ENCODE measurements at places on chromosomes 3 and 15.

- no peak for DNase-seq
Measured at GRCh38 chr3:72659596-72659995, 188.6 kb downstream of the SHQ1 start.

- no peak for DNase-seq
Measured at GRCh38 chr15:32030795-32031194, 480 bp downstream of the CHRNA7 start.

DNA sequence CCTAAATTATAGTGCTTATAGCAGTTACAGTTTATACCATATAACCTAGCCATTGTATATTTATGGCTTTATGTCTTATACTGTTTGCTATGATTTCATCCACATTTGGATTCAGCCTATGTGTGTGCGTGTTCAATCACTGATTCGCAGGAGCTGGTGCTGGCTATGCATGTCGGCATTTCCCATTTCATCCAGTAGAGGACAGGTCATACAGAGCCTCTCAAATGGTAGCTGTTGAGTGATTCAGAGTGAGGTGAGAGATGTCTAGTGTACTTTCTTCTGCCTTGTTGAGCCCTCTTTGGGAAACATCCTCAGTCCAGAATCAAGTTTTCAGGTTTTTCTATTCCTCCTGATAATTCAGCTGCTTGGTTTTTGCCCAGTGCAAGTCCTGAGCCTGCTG is 76.1 kb downstream of the FRMD4B start:
- DNase-seq, result no peak

GRCh38 chr3:142889212-142890014 is 530 bp upstream of the PCOLCE2 start:
- no peak for DNase-seq

DNA sequence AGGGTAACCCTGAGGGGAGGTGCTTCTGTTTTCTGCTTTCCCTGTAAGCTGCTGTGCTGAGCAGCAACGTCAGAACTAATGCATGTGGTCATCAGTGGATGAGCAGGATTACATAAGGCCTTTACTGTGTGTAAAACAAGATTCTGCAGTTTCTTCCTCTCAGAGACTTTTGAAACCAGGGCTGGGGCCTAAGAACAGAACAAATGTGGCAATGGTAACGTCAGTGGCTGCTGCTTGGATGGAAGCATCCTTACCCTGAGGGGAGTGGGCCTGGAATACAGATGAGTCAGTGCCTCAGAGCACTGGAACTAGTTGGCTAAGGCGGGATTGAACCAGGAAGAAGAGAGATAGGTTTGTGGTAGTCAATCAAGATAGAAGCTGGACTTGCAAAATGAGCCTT is 180.2 kb upstream of the KCNH8 start:
- DNase-seq, result no peak

DNA sequence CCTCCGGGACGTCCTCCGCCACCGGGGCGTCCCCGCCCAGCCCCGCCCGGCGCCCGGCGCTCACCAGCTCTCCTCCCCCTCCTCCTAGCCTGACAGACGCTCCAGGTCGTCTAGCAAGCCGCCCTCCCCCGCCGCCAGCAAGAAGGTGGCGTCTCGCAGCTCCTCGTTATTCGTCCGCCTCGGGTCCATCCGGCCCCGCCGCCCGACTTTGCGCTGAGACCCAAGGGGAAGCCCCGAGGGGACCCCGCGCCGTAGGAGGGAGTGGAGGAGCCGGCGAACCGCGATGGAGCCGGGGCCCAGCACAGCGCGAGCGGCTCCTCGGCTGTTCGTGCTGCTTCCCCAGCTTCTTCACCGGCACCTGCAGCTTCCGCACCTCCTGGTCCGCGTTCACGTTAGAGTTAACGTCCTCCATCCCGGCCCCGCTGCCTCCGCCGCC is 26.3 kb upstream of the MTHFS start:
- no peak for DNase-seq

DNA sequence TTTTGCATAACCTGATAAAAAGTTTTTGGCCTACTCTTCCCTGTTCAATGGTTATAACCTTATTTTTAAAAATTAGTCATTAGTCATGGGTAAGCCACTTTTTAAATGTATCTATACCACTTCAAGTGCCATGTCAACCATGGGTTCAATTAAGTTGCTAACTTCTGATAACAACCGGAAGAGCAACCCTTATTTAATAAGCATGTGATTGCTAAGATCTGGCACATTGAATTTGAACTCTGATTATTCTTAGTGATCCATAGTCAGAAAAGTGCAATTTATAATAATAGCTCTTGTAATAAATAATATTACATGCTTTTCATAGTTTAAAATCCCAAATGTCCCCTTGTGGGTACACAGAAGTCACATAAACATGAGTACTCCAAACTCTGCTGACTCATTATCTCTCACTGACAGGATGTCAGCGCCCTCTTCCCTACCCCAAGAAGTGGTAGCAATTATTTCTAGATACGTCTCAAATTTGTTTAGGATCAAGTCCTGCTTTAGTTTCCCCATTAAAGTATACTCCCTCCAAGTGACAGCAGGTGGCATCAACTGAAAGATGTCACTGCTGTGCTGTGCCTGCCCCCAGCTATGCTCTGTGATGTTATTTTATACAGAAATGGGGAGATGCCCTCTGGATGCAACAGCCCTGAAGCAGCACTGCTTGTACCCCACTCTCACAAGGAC is 18.6 kb downstream of the SAMD7 start:
- DNase-seq, result no peak

DNA sequence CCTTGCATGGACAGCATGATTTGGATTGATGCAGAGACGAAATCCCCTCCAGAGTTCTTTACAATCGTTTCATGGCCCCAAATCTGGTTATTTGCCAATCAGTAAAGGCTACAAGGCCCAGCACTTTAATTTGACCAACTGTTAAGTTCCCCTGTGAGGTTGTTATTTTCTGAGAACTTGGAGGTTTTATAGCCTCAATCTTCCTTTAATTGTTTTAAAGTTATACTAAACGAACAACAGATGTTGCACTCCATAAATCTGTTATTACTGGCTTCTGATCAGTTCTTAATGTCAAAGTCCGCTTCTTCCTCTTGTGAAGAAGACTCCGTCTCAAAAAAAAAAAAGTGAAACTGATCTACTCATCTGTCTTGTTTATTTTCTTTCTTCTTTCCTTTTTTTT is 30.8 kb downstream of the LARP6 start:
- DNase-seq, result no peak

- DNase-seq, result no peak
Measured at GRCh38 chr3:174540116-174540908, 318.8 kb upstream of the NAALADL2 start.

DNA sequence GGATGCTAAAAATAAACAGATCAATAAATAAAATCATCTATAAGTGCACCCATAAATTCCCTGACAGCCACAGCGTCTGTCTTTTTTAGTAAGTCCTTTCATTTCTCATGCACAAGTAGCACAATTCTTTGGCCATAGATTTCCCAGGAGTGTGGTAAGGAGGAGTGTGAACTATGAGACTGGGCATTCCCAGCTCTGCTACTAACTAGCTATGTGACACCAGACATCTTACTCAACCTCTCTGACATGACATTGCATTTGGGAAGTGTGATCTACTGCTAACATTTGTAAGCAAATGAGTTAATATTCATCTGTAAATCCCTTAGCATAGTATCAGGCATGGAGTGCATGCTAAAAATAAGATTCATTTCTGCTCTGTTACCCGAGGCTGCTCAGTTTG is 301.7 kb downstream of the NTRK3 start:
- no peak for DNase-seq

DNA sequence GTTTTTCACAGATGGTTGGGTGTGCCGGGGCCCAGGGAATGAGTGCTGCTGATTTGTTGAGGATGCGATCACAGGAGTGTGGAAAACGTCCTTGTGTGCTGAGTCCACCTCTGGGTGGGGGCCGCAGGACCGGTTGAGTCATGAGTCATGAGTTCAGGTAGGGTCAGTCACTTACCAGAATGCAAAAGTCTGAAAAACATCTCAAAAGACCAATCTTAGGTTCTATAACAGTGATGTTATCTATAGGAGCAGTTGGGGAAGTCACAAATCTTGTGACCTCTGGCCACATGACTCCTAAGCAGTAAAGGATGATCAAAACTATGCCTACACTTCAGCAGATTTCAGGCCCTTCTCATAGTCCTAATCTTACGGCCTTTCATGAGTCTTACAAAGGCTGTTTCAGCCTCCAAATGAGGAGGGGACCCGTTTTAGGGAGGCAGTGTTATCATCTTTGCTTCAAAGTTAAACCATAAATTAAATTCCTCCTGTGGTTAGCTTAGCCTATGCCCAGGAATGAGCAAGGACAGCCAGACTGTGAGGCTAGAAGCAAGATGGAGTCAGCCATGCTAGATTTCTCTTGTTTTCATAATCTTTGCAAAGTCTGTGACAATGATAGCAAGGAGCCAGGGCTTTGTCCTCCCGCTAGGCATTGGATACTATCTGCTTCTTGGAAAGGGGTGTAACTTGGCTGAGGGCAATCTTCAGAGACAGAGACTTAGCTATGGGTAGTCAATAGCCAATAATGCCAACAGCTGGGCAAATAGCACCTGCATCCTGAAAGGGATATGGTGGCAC is 30.6 kb upstream of the PIAS1 start:
- DNase-seq, result no peak

DNA sequence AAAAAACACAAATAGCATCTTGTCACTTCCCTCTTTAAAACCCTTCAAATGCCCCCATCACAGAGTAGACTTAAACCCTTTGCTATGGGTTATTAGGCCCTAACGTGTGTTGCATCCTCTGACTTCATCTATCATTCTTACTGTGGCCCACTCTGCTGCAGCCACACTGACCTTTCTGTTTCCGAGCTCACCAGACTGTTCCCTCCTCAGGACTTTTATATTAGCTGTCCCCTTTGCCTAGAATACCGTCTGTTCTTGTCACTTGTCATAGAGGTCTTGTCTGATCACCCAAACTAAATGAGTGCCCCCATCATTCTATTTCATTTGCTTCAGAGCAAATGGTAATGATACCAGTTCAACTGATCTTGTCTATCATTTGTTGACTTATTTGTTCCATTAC is 877 bp upstream of the FEM1B start:
- DNase-seq, result no peak

DNA sequence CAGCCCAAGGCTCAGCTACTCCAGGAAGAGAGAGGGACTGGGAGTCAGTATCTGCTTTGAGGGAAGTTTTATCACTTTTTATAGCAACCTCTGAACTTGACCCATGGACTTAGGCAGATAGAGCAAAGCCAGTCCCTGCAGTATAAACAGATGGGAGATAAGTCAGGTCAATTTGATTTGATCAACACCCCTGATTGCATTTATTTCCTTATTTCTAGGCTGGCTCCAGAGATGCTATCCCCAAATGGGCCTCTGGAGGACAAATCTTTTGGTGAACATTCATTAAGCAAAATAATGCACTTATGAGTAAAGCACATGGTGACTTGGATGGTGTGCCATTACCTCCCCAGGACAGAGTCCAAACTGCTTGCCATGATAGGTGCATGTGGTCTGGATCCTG is 8.9 kb upstream of the IDH3A start:
- no peak for DNase-seq

GRCh38 chr15:84961114-84961452 is 20.6 kb upstream of the PDE8A start:
- DNase-seq, result no peak

DNA sequence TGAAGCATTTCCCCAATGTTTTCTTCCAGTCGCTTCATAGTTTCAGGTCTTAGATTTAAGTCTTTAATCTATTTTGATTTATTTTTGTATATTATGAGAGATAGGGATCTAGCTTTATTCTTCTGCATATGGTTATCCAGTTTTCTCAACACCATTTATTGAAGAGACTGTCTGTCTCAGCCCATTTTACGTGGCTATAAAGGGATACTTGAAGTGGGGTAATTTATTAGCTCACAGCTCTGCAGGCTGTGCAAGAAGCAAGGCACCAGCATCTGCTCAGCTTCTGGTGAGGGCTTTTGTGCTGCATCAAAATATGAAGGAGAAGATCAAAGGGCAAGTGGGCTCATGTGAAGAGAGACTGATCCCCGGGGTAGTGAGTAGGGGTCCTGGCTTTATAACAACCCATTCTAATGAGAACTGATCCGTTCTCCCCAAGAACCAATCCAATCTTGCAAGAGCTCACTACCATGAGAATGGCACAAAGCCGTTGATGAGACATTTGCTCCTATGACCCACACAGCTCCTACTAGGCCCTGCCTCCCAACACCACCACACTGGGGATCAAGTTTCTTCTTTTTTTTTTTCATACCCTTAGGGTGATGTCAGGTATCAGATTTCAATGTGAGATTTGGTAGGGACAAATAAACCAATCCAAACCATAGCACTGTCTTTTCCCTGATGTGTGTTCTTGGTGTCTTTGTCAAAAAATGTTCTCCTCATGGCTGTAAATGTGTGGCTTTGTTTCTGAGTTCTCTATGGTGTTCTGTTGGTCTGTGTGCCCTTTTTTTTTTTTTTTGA is 63.2 kb downstream of the IQGAP1 start:
- no peak for DNase-seq

- DNase-seq, result no peak
Measured at GRCh38 chr3:50724831-50725230, 50.1 kb downstream of the DOCK3 start.

DNA sequence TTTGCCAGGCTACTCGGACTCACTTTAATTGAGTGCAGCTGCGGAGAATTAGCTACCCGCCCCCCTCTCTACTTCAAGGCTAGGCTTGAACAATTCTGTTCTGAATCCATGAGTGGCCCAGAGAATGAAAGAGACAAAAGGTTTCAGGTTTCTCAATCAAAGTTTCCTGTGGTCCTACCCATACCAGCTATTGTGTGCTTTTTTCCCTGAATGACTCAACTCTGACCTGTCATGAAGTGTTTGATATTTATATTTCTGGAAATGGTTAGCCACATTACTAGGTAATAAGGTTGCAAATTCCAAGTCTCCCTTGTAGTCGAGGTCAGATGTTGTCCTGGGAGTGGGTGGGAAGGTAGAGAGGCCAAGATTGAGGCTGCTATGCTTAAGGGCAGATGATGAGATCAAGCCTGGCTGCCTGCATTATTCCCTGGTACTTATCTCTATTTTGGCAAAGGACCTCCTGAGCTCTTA is 392.7 kb upstream of the TBL1XR1 start:
- DNase-seq, result no peak

GRCh38 chr15:40128766-40129660 is 20.3 kb upstream of the BMF start:
- no peak for DNase-seq

DNA sequence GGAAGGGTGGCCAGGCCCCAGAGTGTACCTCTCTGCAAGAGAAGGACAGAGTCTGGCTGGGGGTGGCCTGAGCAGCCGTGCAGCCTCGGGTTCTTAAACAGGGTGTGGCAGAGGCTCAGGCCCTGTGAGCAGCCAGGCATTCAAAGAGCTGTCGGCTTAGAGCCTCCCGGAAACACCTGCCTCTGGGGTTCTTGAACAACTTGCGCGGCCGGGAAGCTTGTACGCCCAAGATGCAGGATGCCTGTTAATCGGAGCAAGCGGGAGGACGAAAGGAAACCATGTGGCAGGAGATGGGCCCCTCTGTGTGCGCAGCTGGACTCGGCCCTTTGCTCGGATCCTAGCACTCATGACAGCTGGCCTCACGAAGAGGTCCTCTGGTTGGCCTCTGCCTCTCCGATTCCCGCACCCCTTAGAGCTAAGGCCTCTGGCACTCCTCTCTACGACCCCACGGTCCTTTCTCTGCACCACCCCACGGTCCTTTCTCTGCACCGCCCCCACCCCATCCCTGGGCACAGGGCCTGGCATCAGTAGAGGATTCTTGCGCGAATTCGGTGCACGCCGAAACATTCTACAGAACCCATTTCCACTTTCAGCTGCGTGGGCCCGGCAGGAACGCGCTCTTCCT is 23.9 kb upstream of the TXNRD3 start:
- no peak for DNase-seq

Data from esophagus squamous epithelium (tissue), 5 donors.